ENCODE measurements at places on chromosomes 16 and 17. TPM values are rescaled to one million over a fixed set of nuclear protein-coding genes. Genes with fewer than 3 reads are reported as not detected.

Gene AATK
- 6.0 TPM for polyA plus RNA-seq

DNA sequence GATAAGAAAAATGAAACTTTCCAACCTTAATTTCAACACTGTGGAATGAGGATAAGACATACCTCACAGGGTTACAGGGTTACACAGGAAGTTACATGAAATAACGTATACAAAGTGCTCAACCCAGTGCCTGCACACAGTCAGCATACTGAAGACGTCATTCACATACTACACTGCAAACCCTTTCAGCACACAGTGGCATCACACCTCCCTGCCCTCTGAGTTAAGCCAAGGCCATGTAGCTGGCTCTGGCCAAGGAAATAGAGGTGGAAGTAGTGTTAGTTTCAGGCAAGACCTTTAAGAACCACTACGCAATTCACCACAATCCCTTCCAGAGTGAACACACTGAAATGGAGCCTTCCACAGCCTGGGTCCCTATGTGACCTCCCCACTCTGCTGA is 46.6 kb upstream of the GSG1L start:
- DNase-seq = no peak

Gene CDRT4
- 3.4 TPM for polyA plus RNA-seq

Gene SLC5A11
- polyA plus RNA-seq = 7.2 TPM

- no peak for DNase-seq
Observed at GRCh38 chr16:50457423-50457822, 88.6 kb upstream of the BRD7 start.

DNA sequence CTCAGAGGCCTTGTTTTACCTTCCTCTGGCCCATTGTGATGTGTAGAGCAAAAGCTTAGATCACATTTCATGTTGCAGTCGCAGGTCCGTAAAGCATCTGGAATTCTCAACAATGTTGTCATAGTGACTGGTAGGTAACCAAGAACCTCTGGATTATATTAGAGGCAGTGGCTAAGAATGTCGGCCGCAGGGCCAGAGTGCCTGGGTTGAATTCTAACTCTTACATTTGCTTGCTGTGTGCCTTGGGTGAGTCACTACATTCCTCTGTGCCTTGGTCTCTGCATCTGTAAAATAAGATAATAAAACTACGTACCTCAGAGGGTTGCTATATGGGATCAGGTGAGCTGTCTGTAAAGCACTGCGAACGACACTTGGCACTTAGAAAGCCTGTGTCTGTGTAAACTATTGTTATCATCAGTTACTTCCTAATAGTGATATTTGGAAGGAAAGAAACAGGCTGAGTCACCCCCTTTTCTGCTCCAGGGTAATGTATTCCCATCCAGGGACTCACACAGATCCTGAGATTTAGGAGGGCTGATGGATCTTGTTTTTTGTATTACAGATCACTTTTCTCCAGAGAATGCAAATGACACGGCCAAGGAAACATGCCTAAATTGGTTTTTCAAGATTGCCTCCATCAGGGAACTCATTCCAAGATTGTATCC is 52.2 kb downstream of the VPS35L start:
- no peak for DNase-seq

Gene MYH2
- not detected for polyA plus RNA-seq

GRCh38 chr16:27374221-27374803 is 27.7 kb upstream of the IL21R start:
- DNase-seq = no peak

DNA sequence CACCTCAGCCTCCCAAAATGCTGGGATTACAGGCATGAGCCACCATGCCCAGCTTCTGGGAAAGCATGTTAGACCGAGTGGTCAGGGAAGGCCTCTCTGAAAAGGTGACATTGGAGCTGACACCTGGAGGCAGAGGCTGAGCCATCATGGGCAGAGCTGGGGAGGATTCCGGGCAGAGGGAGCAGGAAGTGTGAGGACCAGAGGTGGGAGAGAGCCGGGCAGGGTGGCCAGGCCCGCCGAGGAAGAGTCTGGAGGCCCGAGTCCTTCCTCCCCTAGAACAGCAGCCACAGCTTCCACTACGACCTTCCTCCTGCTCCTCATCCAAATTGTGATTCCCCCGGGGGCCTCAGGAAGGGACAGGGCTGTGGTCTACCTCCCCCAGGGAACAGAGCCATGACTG is 74.7 kb downstream of the COG7 start:
- DNase-seq = no peak

GRCh38 chr16:29694384-29695195 is 15.6 kb downstream of the QPRT start:
- no peak for DNase-seq

- DNase-seq = no peak
Observed at GRCh38 chr16:77680496-77680895, 41.8 kb upstream of the NUDT7 start.

- DNase-seq = no peak
Observed at GRCh38 chr17:78677303-78678221, 100.4 kb upstream of the DNAH17 start.

GRCh38 chr17:48126532-48126850 is 18.9 kb downstream of the SNX11 start:
- no peak for DNase-seq

Gene OR3A2
- polyA plus RNA-seq = 0.18 TPM

DNA sequence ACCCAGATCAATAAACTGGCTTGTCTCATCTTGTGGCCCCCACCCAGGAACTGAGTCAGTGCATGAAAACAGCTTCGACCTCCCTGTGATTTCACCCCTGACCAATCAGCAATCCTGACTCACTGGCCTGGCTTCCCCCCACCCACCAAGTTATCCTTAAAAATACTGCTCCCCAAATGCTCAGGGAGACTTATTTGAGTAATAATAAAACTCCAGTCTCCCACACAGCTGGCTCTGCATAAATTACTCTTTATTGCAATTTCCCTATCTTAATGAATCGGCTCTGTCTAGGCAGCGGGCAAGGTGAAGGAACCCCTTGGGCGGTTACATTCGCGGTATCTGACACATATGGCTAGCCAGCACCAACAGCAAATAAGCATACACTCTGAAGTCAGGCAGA is 9.8 kb upstream of the RABEP1 start:
- DNase-seq = no peak

Gene TSPAN10
- 2.6 TPM for polyA plus RNA-seq

DNA sequence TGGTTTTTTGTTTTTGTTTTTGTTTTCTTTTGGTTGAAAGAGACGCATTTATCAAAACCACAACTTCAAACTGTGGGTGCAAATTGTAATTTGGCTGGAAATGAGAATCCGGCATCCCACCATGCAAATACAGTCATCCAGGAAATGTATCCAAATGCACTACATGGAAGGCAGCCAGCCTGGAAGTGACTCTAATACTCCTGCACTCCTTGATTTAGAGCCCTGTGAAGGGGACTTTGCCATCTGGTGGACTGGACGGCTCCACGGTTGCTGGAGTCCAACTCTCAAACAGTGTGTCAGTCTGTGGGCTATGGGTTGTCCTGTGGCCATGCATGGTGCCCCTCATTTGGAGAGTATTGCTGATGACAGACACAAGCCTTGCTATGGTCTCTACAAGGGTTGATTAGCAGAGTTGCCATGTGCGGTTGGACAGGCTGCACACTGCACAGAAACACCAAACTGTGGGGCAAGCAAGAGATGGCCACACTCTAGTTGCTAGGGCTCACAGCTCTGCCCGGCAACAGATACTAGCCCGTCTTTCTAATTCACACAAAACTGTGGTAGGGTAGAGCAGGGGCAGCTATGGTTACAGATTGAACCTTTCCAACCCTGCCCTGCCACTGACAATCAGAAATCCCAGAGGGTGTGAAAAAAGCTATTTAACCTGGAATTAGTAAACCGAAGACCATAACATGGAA is 62.4 kb downstream of the VAT1L start:
- no peak for DNase-seq

Gene JMJD6
- 24.7 TPM for polyA plus RNA-seq

- no peak for DNase-seq
Observed at GRCh38 chr16:86211800-86212199, 298.5 kb upstream of the FOXF1 start.

GRCh38 chr17:82053556-82054263 is 2.0 kb downstream of the GPS1 start:
- DNase-seq = no peak

Gene TBX21
- 0.10 TPM for polyA plus RNA-seq

Gene TMEM204
- 25.8 TPM for polyA plus RNA-seq

Gene MYLK3
- 0.67 TPM for polyA plus RNA-seq

Gene KIF1C
- polyA plus RNA-seq = 90.9 TPM

DNA sequence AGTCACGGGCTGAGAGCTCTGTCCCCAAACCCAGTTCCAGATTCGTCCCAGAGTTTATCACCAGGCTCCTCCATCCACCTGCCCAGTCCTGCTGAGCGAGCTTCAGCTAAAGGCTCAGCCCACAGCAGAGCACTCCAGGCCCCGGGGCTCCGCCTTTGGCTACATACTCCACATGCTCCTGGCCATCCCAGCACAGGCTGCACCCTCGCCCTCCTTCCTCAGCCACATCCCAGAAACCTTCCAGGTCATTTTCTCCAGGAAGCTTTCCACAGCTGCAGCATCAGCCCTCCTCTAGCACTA is 4.7 kb upstream of the CD2BP2 start:
- no peak for DNase-seq

Gene C17orf50
- 0.09 TPM for polyA plus RNA-seq

GRCh38 chr17:83076938-83077337 is 2.5 kb upstream of the METRNL start:
- DNase-seq = no peak

GRCh38 chr17:1375615-1376014 is 24.4 kb downstream of the YWHAE start:
- no peak for DNase-seq

DNA sequence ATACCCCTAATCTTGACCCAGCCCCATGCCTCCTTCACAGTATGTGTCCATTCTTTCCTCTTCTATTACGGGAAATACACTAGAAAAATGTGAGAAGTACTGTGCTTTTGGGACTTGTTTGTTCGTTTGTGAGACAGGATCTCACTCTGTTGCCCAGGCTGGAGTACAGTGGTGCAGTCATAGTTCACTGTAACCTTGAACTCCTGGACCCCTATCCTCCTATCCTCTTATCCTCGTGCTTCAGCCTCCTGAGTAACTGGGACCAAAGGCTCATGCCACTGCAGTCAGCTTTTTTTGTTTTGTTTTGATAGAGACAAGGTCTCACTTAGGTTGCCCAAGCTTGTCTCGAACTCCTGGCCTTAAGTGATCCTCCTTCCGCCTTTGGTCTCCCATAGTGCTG is 29.9 kb upstream of the RASL10B start:
- DNase-seq = no peak

Gene TEX14
- polyA plus RNA-seq = 1.3 TPM

DNA sequence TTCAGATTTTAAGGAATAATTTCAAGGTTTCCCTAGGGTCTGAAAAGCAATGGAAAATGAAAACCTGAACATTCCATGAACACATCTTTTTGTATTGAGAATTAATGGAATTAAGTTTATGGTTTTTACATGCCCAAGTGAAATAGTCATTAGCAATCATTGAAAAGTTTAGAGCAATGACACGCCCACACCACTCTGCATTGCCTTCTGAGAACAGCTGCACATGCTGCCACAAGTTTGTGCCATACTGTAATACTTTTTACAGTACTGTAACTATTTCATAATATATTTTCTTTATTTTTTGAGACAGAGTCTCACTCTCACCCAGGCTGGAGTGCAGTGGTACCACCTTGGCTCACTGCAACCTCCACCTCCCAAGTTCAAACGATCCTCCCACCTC is 345.2 kb upstream of the PMFBP1 start:
- DNase-seq = no peak

GRCh38 chr16:20740007-20740883 is 1.4 kb downstream of the THUMPD1 start:
- DNase-seq = no peak

Gene CHST4
- 0.49 TPM for polyA plus RNA-seq

GRCh38 chr17:9982159-9982558 is 77.1 kb upstream of the RCVRN start:
- no peak for DNase-seq

Gene BCKDK
- polyA plus RNA-seq = 47.7 TPM

- no peak for DNase-seq
Observed at GRCh38 chr16:19524356-19524615, 544 bp downstream of the CCP110 start.

DNA sequence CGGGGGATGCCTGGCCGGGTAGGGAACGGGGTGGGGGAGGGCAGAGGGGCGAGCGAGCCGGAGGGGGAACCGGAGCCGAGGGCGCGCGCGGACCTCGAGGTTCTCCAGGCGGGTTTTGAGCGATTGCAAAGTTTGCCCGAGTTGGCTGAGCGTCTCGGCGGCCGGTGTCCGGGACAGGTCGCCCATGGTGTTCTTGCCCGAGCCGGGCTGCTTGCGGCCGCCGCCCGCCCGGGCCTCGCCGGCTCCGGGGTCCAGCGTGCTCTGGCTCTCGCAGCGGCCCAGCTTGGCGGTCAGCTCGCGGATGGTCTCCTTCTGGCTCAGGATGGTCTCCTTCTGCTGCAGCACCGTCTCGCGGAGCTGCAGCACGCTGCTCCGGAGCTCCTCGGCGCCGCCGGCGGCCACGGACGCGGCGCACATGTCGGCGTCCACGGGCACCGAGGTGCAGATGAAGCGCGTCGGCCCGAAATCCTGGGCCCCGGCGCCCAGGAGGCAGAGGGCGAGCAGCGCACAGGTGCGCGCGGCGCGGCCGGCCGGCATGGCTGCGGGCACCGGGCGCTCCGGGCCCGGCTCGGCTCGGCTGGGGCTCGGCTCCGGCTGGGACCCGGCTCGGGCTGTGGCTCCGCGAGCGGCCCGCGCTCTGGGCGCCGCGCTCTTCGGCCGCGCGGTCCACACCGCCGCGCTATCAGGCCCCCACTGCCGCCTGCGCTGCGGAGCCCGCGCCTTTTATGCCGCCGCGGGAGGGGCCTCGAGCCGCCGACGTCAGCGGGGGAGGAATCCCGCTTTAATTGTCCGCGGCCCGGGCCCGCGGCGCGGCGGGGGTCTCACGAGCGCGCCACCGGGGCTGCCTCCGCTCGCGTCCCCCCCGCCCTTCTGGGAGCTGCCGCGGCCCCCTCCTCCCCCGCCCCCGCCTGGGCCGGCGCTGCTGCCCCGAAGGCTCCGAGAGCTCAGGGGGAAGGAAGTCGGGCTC is at the start of gene NPTX1:
TSS of gene NPTX1 (minus strand) at position 698 of the 967 bp plus-strand sequence. CDS start at position 537, 161 bp downstream.
- no peak for DNase-seq

Gene ABHD15
- 7.2 TPM for polyA plus RNA-seq

Gene DPEP1
- polyA plus RNA-seq = 60.1 TPM

Gene EME2
- 8.8 TPM for polyA plus RNA-seq

- no peak for DNase-seq
Observed at GRCh38 chr16:28820016-28820415, 2.8 kb upstream of the ATXN2L start.

Gene MNT
- polyA plus RNA-seq = 16.5 TPM

- no peak for DNase-seq
Observed at GRCh38 chr17:2980904-2981246, 82.5 kb downstream of the OR1D5 start.

DNA sequence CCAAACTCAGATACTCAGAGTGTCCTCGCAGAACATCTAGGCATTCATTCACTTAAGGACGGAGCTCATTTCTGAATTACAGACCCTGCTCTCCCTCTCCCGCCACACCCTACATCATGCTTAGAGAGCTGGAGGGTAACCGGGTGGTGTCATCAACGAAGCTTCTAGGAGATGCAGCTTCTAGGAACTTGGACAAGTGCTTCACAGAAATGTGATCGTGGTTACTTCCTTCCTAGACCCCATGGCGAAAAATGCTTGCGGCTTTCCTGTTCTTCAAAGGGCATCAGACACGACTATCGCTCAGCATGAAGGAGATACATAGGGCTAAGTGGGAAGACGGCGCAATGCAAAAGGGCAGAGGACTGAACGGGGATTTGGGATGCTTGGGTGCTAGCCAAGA is 126.8 kb downstream of the ZFHX3 start:
- DNase-seq = no peak

Measured in renal pelvis (tissue), 12 donors.